HT1080 (cell line): ENCODE measurements at places on chromosomes 7 and 10. TPM values are rescaled to one million over a fixed set of nuclear protein-coding genes. Genes with fewer than 3 reads are reported as not detected.

DNA sequence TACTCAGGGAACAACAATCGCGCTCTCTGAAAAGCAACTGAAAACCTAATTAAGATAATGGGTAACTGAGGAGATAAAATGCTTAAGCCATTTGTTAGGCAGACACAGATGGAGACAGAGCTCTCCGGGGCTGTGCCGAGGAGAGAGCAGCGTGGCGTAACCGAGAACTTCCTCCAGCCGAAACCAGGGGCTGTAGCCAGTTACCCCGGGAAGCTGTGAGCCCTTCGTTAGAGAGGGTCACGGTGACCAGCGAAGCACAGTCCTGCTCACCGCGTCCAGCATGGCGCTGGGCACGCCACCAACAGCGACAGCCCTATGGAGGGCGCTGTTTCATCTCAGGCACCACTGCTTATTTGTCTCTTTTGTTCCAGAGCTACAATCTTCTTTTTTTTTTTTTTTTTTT, 16.1 kb downstream of the PAPOLB start:
- no peak for DNase-seq

NEUROD6 gene
- not detected in 2 replicates for total RNA-seq

ZNF107 gene
- total RNA-seq, result 2.5 and 3.4 TPM in 2 replicates

DNA sequence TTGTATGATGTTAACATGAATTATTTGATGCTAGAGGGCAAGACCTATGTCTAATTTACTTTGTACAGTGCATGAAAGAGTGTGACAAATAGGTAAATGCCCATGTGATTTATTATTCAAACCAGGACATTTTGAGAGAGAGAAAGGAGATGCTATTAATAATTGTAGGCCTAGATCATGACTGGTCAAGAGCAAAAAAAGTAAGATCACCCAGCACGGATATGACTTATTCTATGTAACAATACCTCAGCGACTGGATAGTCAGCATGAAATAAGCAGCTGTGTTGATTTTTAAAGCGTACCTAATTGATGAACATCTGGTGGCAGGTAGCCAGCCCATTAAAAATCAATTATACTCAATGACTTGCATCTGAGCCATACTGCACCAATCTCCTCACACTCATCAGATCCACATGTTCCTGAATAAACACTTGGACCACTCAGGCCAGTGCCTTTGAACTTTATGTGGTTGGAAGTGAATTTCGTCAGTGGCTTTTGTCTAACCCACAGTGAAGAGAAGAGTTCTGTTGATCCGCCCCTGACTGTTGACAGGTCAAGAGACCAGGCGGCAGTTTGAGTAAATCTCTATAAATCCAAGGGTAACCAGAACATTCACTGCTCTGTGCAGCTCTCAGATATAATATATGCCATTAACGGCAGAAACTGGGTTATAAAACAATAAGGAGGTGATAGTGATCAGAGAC, 435.3 kb downstream of the MDFIC start:
- no peak for DNase-seq

DNA sequence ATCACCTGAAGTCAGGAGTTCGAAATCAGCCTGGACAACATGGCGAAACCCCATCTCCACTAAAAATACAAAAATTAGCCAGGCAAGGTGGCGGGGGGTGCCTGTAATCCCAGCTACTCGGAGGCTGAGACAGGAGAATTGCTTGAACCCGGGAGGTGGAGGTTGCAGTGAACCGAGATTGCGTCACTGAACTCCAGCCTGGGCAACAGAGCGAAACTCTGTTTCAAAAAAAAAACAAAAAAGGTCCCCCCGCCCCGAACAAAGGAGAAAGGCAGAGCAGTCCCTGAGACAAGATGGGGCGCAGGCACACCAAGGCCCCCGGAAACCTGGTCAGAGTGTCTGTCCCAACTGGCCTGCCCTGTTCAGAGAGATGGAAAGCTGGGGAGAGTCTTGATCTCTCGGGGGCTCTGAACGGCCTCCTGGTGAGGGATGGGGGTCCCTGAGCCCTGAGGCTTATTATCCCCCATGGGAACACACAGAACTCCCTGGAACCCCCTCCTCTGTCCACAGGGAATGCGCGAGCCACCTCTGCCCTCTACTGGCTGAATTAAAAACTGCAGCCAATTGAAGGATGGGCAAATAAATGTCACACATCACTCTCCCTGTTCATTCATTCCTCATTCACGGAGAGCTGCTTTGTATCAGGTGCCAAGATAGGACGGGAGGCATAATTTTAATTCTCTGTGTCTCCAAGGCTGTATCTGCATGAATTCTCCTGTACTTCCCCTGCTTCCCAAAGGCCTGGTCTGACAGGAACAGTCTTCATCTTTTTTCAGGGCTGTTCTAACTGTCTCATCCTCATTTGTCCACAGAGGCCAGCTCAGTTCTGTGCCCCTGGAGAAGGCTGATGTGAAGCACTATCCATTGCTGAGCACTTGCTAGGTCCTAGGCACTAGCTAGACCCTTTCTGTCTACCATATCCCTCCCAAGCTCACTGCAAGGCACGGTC, 28.9 kb downstream of the MAT1A start:
- peak; percentile 23 for DNase-seq

DNA sequence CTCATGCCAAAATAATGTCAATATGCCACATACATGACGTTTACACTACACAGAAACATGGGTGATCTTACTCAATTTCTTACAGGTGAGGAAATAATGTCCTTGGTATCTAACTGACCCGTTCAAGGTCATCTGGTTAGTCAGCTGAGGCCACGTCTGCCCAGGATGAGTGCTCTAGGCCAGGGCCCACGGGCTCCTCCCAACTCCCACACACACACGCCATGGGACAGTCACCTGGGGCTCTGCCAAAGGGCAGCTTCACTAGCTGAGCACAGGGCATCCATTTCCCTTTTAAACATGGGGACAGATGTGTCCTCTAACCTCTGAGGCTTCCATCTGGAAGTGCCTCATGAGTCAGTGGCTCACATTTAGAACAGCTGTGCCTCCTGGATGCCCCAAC, 123.9 kb downstream of the TNS3 start:
- DNase-seq, result peak; percentile 90

- no peak for DNase-seq
These were observed 265.1 kb downstream of the PRPF18 start for GRCh38 chr10:13851906-13852305.

CAV2 gene
- 81.5 and 94.8 TPM in 2 replicates for total RNA-seq

DNA sequence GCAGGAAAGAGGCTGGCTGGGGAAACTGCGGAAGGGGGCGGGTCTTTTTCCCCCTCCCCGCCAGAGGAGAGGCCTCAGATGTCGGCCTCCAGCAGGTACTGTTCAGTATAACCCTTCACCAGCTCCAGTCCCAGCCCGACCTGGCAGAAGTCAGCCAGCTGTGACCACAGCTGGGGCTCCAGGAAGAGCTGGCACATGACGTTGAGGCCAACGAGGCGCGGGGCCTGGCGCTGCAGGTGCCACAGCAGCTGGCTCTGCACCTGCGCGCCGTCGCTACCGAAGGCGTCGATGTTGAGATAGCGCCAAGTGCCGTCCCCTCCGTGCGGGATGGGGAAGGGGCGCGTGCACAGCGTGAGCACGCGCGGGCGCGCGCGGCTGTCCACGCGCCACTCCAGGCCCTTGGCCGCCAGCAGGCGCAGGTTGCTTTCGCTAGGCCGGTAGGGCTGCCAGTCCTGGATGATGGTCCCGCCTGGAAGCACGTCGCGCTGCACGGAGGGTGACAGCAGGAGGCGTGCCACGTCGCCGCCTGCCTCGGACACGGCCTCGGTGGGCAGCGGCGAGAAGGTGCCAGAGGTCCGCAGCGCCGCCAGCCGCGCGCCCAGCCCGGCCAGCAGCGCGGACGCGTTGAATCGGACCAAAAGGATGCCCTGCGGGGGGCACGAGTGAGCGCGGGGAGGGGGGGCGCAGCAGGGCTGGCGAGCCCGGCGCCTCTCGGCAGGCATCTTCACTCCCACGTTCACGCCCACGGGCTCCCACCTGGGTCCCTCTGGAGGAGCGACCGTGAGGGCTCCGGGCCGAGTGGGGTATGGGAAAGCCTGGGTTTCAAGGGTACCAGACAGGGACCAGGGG, 6.9 kb upstream of the VGF start:
- no peak for DNase-seq

GRCh38 chr10:15141136-15142054, 27.1 kb downstream of the NMT2 start:
- DNase-seq, result no peak

- no peak for DNase-seq
These were observed 21.5 kb upstream of the AKR1E2 start for GRCh38 chr10:4804465-4804864.

TAS2R38 gene
- total RNA-seq, result not detected in 2 replicates

DNA sequence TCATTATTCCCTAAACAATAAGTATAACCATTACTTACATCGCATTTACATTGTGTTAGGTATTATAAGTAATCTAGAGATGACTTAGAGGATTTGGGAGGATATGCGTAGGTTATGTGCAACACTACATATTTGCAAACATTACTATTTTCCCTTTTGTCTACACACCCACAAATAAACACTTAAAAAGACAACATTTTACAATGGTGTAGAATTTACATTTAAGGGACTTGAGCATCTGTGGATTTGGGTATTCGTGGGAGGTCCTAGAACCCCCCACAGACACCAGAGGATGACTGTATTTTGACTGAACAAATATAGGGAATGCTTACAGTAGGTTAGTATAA, 220.2 kb upstream of the MYO3A start:
- no peak for DNase-seq

DNA sequence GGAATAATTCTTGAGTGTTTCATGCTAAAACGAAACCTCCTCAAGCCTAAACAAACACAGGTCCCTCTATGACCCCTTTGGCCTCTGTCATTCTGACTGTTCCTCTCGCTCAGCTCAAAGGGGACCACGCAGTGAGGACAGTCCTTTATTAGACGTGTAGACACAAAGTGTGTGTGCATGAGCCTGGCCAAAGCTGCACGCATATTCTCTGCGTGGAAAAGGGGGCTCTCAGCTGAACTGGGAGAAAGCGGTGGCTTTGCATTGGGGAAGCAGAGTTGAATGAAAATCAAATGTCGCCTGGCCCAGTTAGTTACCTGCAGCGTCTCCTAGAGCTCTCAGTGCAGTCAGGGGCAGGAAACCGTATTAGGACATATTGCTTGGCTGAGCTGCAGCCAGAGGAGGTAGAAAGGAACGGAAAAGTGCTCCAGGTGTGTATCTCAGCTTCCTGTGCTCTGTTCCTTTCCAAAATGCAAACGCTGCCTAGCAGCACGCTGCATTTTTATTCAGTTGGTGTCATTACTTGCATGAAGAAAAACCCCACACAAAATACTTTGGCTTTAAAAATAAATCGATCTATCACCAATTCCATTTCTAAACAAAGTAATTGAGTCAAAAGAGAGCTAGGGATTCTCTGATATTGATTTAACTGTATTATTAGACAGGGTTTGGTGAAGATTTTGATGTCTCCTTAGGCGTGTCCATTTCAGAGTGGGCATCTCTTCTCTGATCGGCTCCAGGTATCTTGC, 4.9 kb downstream of the GATA3 start:
- DNase-seq, result no peak

GRCh38 chr7:2405601-2406345, 2.4 kb downstream of the CHST12 start:
- no peak for DNase-seq

DNA sequence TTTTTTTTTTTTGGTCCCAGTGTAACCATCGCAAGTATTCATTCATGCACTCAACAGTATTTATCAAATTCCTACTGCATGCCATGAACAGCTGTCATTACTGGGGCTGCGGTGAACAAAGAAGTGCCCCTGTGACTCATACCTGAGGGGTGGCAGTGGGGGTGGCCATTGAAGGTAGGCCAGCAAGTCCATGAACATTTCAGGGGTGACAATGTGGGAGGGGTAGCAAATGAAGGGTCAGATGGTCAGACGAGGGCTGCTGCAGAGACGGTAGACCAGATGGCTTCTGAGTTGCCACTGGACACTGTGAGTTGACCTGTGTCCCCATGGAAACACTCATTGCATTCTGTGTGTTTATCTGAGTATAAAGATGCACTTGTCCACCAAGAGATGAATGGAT, 92.5 kb upstream of the PITRM1 start:
- DNase-seq, result no peak

GDF2 gene
- total RNA-seq, result not detected in 2 replicates

DNA sequence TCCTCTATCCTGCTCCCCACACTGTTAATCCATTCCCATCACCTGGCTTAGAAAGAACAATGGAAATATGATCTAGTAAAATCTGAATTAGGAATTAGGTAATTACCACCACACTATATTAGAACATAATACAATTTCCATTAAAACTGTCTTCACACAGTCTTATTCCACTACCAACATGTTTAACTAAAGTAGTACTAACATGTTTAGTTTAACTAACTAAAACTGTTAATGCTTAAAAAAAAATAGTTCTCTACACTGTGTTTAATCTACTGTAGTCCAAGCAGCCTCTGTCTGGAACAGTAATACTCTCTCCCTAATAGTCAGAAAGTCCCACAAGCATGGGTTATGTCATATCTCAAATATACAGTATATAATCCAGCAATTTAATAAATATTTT, 150.8 kb downstream of the SGMS1 start:
- DNase-seq, result no peak

- DNase-seq, result peak; percentile 97
These were observed 73.3 kb upstream of the RHEB start for GRCh38 chr7:151592868-151593486.
